ENCODE measurements at places on chromosomes 6 and 20. TPM values are rescaled to one million over a fixed set of nuclear protein-coding genes. Genes with fewer than 3 reads are reported as not detected.

The TRAPPC3L gene
- total RNA-seq, result not detected

GRCh38 chr6:142537612-142538478, 236.0 kb downstream of the ADGRG6 start:
- no peak for DNase-seq

DNA sequence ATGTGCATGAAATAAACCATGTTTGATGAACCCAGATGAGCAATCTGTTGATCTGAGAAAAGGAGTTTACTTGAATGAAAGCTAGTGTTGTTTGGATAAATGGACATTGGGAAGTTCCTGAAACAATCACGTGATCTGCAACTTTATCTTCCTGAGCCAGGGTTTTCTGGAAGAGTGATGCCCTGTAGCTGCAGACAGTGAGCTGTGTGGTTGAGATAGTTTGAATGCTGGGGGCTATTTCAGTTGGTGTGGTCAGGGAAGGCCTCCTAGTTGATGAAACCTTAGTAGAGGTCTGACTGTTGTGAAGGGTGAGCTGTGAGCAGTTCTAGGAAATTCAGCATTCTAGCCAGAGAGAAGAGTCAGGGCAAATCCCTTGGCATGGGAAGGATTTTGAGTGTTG, 643.7 kb downstream of the UTRN start:
- no peak for DNase-seq

DNA sequence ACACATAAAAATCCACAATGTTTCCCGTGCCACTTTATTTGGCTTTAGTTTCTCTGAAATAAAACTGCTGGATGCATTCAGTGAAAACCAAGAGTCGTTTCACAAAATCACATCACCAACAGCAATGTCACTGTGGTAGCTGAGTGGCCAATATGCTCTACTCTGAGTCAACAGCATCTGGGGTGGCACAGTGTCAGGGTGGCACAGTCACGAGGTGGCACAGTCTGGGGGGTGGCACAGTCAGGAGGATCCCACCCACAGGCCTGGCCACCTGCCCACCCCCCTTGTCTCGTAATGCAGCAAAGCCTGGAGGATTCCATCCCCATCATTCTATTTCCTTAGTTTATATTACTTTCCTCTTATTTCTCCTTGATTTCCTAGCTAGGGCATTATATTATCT, 87.0 kb downstream of the ANKRD60 start:
- DNase-seq, result no peak

DNA sequence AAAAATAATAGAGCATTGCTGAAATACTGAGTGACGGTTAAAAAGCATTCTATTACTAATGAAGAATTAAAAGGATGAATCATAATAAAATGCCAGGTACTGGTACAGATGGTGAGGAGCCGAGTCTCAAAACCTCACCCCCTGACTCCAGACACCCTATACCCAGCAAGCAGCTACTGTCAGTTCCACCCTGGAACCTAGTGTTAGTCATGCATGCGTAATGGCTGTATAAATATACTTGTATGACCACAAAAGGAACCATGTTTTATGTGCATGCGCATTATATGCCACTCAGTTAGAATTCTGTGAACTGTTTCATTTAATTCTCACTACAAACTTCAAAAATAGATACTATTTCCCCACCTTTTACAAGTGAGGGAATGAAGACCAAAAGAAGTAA, 568.7 kb upstream of the RNF217 start:
- no peak for DNase-seq

The EFCAB8 gene
- total RNA-seq, result 0.70 TPM

The BMP6 gene
- total RNA-seq, result not detected

The LY6G6D gene
- not detected for total RNA-seq

The EMILIN3 gene
- total RNA-seq, result 0.27 TPM

- no peak for DNase-seq
Measured at GRCh38 chr6:18270216-18270615, 5.9 kb upstream of the DEK start.

The LPIN3 gene
- 4.4 TPM for total RNA-seq

DNA sequence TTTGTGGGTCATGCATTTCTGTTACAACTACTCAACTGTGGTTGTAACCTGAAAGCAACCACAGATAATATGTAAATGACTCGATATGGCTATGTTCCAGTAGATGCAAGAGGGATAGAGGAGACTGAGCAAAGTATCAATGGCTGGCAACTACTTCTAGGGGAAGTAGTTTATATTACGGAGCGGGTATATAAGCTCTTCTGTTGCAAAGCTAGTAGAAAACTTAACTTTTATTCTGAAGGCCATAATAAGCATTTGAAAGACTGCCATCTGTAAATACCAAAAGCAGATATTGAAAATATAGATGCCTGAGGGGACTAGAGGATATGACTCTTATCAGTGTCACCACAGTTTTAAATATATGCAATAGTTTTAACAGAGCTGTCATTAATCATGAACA, 655.3 kb downstream of the PHF3 start:
- DNase-seq, result no peak

The ERVFRD-1 gene
- not detected for total RNA-seq

- no peak for DNase-seq
Measured at GRCh38 chr20:57615445-57615811, 4.8 kb downstream of the ZBP1 start.

The OR2B6 gene
- not detected for total RNA-seq

DNA sequence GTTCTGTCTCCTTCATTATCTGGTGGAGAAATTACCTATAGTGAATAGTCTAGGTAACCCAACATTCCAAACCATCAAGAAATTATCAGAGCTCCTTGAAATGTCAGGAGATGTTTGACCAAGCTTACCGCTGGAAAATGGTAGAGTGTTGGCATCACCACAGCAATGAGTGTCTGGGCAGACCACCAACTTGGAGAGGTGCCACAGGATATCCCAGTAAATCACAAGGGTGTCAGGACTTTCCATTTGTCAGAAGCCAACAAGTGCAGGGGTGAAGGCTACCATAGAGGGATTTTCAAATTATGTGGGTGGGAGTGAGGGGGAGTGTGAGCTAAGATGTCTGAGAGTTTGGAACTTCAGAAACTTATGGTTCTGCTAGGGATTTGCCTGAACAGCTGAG, 73.2 kb downstream of the VGLL2 start:
- no peak for DNase-seq

DNA sequence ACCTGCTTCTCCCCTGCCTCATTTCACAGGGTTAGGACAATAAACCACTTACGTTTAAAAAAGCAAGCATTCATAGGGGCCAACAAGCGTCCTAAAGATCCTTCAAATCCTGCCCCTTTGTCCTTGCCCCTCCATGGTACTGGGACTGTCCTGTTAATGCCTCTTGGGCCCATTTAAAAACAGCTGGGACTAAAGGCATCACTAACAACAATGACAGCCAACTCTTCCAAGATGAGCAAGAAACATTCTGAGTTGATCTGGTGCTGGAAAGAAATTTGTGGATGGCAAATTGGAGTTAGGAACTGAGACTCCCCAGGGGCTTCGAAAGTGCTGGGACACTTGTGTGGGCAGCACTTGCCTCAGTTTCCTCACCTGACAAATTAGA, 93.4 kb downstream of the ZMYND8 start:
- no peak for DNase-seq

DNA sequence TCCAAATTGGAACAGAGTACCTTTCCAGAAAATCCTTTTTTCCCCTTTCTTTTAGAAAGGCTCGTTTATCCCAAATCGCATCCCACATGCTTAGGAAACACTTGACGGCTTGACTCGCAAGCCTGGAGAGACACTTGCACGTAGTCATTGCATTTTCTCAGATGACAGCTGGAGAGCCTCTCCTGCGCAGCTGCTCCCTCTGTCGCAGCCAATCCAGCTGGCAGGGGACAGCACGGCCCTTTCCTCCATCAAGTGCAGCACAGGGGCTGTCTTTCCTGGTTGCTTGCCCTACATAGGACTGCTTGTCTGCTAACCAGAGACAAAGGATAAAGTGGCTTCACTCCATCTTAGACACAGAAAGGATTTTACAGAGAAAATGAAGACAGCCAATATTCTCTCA, 77.6 kb upstream of the RGS17 start:
- DNase-seq, result no peak

GRCh38 chr6:31270788-31271640, 878 bp downstream of the HLA-C start:
- DNase-seq, result peak; percentile 89

- no peak for DNase-seq
Measured at GRCh38 chr20:38055848-38056247, 22.3 kb downstream of the RPRD1B start.

The TMEM217 gene
- 2.0 TPM for total RNA-seq

GRCh38 chr6:56327946-56328727, 80.8 kb upstream of the COL21A1 start:
- no peak for DNase-seq

DNA sequence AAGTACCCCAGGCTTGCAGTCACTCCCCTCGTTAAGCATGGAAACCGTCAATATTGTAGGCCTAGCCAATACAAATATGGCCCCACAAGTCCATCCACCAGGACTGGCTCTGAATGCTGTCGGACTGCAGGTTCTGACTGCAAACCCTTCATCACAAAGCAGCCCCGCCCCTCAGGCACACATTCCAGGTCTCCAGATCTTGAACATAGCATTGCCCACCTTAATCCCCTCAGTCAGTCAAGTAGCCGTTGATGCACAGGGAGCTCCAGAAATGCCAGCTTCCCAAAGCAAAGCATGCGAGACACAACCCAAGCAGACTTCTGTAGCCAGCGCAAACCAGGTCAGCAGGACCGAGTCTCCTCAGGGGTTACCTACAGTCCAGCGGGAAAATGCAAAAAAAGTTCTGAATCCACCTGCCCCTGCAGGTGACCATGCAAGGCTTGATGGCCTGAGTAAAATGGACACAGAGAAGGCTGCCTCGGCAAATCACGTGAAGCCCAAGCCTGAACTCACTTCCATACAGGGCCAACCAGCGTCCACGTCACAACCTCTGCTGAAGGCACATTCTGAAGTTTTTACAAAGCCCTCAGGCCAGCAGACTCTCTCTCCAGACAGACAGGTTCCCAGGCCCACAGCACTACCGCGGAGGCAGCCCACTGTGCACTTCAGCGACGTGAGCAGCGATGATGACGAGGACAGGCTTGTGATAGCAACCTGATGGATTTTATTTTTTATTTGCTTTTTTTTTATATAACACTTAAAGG, 126.2 kb upstream of the EDN1 start:
- DNase-seq, result no peak

DNA sequence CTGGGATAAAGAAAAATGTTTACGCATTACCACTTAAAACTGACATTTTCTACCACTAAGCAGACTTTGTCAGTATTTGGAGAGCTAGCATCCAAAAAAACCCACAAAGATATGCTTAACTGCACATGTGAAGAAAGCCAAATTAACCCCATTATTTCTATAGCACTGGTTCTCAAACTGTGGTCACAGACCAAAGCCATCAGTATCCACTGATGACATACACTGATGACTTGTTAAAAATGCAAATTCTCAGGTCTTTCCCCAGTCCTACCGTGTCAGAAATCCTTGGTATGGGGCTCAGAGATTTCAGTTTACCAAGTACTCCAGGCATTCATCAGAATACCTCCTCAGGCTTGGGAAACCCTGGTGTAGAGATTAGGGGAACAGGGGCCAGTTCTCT, 230.2 kb downstream of the PTPRK start:
- DNase-seq, result no peak

DNA sequence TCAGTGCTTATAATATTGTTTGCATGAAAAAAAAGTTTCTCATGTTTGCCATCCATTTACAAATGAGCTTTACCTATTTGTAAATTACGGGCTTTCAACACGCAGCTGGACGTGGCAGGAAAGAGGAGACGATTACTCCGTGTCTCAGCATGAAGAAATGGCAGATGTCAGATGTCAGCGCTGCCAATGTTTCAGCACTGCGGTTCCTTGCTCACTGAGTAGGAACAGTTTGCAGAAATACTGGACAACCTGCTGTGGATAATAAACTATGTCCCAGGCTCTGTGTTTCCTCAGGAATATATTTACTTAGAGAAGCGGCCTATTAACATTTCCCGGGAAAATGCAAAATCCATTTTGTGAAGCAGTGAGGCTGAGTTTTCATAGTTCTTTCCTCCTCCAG, 22.7 kb downstream of the RAMACL start:
- no peak for DNase-seq

The MDFI gene
- not detected for total RNA-seq

The BPI gene
- not detected for total RNA-seq

The SYCP2 gene
- 0.84 TPM for total RNA-seq

DNA sequence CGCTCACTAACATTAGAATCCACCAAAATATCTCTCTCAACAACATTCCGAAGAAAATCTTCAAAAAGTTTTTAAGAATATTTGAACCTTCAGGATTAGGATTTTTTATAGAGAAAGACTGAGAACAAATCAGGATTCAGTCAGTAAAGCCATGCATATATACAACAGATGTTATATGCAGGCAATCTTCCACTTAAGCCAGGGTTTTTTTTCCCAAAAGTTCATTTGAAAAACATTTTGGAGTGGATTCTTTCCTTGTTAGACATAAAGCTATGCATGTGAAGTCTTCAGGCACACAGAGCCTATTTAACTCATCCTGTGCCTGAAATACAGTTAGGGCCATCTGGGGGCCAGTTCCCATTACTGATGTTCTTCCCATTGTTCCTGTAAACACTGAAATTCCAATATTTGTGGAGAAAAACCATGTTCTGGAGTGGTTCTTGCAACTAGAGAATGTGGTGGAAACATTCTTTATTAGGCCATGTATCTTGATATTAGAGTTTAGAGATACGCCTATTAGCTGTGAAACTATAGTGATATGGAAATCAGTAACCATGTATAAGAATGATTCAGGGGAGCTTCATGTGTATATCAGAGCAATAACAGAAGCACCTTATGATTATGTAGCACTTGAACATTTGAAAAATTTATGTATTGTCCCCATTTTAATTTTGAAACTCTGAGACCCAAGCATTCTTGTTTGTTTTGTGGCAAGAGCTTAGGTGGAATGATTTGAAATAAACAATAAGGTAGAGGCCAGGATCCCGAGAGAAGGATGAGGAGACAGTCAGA, 61.7 kb downstream of the PLEKHG1 start:
- no peak for DNase-seq

All from activated naive CD4-positive, alpha-beta T cell treated with anti-CD3 and anti-CD28 coated beads, Interleukin-2, amount 50 U/mL, for 72 hours (primary cell).